ENCODE measurements at places on chromosomes 5 and 9. TPM values are rescaled to one million over a fixed set of nuclear protein-coding genes. Genes with fewer than 3 reads are reported as not detected.

CCDC192 gene
- total RNA-seq = 0.94 TPM

ZDHHC12 gene
- total RNA-seq = 20.9 TPM

PCDHA12 gene
- 4.7 TPM for total RNA-seq

ROR2 gene
- 69.1 TPM for total RNA-seq

SIGMAR1 gene
- total RNA-seq = 86.2 TPM

GPX8 gene
- 11.2 TPM for total RNA-seq

ORM1 gene
- 1.6 TPM for total RNA-seq

DAB2 gene
- 43.9 TPM for total RNA-seq

SV2C gene
- total RNA-seq = 0.16 TPM

PLCXD3 gene
- total RNA-seq = 1.7 TPM

PLAC8L1 gene
- total RNA-seq = not detected

PCDHGB3 gene
- 4.2 TPM for total RNA-seq

PDE6A gene
- not detected for total RNA-seq

MLLT3 gene
- 21.2 TPM for total RNA-seq

CD14 gene
- total RNA-seq = 54.9 TPM

ORM2 gene
- not detected for total RNA-seq

DRD1 gene
- 0.13 TPM for total RNA-seq

EIF4E1B gene
- not detected for total RNA-seq

CDH9 gene
- not detected for total RNA-seq

TLX3 gene
- total RNA-seq = not detected
